ENCODE measurements at places on chromosomes 5 and 9.

DNA sequence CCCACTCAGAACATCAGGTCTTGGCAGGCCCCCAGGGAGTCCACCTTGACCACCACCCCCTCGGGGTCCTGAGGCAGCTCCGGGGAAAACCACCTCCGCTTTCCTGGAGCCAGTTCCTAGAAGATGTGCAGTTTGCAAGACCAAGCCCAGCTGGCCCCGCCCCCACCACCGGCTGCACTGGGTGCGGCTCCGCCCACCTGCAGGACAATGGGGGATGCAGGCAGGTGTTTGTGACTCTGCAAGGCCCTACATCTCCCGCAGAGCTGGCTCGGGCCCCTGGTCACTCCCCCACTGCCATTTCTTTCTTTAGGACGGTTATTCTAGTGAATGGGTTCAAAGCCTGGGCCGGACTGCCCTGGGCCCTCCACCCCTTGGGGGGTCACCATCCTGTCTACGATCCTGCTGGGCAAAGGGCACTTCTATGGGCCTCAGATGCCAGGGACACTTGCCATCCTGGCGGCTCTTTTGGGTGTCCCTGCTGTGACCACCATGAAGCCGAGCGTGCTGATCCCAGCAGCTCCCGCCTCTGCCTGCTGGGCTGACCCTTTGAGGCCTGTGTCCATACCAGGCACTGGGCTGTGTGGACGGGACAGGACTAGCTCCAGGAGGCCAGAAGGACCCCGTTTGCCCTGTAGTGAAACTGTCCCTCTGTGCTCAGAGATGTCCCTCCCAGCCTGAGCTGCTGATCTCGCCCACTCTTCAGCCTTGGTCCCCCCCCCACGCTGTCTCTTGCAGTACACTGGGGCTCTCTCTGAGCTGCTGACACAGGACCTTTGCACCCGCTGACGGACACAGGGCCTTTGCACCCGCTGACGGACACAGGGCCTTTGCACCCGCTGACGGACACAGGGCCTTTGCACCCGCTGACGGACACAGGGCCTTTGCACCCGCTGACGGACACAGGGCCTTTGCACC, 5.9 kb upstream of the NACC2 start:
- no peak for ATAC-seq

DNA sequence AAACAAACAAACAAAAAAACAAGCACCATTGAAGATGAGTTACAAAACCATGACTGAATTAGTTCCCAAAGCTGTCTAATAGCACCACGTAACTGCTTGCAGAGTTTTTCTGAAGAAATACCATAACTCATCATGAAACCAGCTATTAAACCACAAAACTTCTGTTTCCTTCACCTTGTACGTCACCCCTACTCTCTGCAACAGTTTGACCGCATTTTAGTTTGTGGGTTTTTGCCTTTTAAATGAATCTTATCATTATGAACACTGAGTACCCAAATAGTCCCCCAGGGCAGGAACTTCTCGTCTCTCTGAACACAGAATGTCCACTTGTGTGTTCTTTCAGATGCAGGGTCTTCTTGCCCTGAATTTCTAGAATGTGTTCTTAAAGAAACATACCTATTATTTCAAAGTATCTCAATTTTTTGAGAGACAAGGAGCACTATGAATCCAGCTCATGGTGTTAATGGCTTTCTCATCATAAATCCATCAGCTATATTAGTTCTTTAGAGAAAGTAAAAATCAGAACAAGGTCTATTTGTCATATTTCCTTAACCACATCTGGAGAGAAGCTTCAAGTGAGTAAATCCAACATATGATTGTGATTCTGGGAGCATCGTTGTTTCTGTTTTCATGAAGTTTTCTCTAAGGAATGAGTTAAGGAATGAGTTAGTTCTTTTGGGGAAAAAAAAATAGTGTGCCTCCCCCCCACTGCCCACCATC, 210.6 kb downstream of the AUH start:
- ATAC-seq: no peak

- ATAC-seq: no peak
Observed at GRCh38 chr5:91885291-91886265, 502.5 kb upstream of the ARRDC3 start.

GRCh38 chr5:120258123-120258522, 206.0 kb upstream of the PRR16 start:
- peak; percentile 37 for ATAC-seq

DNA sequence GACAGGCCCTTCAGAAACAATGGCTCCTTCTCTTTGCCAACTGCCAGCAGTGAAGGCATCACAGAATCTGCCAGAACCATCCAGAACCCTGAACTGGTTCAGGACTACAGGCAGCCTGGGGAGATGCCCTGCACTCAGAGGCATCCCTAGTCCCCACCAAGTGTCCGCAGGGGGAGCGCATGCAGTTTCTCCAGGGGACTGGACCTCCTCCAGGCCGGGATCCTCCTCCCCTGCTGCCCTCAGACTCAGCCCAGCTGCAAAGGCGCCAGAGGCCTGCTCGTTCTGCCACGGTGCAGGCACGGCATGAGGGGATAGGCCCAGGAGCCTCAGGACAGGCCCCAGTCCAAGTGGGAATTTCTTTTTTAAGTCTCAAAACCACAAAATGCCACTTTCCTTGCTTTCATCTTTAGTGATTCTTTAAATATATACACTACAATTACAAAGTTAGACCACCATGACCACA, 72.0 kb downstream of the SEMA4D start:
- ATAC-seq: no peak

- no peak for ATAC-seq
Observed at GRCh38 chr9:114364134-114365041, 23.4 kb downstream of the AKNA start.

DNA sequence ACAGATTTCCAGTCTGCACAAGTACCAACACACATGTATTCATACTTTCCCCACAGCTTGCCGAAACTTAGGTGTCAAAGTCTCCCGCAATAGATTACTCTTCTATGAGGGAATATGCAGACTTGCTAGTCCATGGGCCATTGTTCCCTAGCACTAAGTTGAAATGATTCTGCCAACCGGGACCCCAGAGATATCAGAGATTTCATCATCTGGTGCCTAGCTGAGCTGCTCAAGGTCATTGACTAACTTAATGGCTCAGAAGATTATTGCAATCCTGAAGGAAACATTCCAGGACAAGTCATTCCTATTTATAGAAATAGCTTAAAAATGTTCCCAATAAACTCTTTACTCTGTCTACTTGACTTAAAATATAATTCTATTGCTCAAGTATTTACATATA, 202.6 kb downstream of the PIK3R1 start:
- ATAC-seq: no peak

DNA sequence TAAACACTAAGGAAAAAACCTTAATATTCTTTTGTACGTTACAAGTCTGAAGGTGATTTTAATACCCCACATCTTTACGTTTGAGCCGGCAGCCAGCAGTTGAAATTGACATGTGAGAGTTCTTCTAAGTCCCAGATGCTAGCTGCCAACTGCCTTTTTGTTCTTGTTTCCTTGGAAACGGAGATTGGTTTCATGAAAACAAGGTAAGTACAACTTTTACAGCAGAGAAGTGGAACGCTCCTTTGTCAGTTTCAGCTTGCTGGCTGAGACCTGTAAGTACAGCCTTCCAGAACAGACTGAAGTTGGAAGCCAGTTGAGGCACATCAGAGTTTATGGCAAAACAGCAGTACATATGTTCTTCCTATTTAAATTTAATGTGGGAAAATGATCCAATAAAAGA, 1018.4 kb upstream of the ARRDC3 start:
- peak; percentile 54 for ATAC-seq

DNA sequence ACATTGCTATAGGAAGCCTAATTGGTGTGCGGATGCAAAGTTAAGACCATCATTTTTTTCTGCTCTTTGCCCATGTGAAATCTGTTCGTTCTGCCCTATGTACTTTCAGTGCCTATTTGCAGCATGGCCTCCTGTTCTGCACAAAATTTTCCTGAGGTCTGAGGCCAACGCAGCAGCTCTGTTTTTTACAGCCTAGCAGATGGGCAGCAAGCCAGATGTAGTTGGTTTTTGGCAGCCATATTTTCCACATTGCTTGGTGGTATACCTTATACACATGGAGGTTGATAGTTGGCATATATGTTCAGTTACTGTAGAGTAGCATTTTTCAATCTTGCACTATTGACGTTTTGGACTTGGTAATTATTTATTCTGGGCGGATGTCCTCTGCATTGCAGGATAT, 133.5 kb upstream of the MRPS30 start:
- ATAC-seq: no peak

- ATAC-seq: peak; percentile 41
Observed at GRCh38 chr5:67942421-67942820, 273.1 kb upstream of the PIK3R1 start.

- ATAC-seq: peak; percentile 70
Observed at GRCh38 chr9:108386859-108387384, 468.9 kb downstream of the ACTL7B start.

DNA sequence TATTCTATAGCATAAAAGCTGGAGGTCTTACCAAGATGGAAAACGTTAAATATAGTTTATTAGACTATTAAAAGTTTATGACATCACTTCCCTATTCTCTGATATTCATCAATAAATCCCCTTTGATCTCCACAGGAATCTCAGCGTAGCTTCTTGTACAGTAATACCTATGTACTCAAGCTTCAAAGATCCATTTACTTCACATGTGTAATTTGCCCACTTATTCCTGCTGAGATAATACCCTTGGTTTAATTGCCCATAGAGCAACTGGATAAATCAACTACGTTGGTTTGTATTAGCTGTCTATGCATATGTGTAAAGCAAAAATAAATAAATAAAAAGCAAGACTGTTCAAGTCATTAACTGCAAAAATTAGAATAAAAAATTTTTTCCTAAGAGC, 219.7 kb downstream of the EFNA5 start:
- ATAC-seq: no peak

- peak; percentile 14 for ATAC-seq
Observed at GRCh38 chr5:52725065-52725746, 62.5 kb upstream of the ITGA1 start.

DNA sequence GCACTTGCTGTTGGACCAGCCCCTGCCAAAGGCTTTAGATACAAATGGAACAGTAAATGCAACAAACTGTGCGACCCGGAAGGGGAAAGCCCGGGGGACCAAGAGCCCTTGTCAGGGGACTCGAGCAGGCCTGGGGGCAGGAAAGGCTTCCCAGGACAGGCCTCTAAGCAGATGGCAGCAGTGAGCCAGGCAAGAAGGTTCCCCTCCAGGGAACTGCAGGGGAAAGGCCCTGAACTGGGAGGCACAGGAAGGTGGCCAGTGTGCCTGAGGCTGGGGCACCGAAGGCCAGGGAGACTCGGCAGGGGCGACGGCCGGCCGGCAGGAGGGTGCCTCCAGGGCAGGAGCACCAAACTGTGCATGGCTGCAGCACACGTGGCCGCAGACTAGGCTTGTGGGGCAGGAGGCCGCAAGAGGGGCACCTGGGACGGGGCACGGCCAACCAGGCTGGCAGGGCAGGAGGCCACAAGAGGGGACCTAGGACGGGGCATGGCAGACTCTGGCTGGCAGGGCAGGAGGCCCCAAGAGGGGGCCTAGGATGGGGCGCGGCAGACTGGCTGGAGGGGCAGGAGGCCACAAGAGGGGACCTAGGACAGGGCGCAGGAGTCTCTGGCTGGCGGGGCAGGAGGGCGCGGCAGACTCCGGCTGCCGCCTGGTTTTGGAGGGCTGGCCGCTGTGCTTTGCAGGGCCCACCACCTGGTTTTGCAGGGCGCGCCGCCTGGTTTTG, 10.0 kb downstream of the VAV2 start:
- no peak for ATAC-seq

- no peak for ATAC-seq
Observed at GRCh38 chr9:137721899-137722298, 103.1 kb downstream of the EHMT1 start.

- no peak for ATAC-seq
Observed at GRCh38 chr5:180338001-180338707, 15.0 kb downstream of the GFPT2 start.

- ATAC-seq: peak; percentile 45
Observed at GRCh38 chr5:61617039-61617438, 285.0 kb downstream of the ZSWIM6 start.

DNA sequence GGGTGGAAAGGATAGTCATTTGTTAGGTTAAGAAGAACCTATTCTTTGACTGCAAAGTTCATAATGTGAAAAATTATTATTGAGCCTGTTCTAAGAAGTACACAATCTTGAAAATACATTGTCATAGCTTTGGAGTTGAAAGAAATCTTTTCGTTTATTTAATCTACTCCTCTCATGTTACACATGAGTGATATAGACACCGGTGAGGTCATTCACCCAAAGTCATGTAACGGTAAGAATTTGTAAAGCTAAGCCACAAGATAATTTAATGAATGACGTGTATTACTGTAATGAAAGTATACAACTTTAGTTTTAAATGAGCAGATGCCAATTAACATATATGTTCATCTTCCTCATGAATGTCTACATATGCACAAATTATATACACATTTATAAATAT, 284.1 kb upstream of the PDE4D start:
- ATAC-seq: peak; percentile 88

DNA sequence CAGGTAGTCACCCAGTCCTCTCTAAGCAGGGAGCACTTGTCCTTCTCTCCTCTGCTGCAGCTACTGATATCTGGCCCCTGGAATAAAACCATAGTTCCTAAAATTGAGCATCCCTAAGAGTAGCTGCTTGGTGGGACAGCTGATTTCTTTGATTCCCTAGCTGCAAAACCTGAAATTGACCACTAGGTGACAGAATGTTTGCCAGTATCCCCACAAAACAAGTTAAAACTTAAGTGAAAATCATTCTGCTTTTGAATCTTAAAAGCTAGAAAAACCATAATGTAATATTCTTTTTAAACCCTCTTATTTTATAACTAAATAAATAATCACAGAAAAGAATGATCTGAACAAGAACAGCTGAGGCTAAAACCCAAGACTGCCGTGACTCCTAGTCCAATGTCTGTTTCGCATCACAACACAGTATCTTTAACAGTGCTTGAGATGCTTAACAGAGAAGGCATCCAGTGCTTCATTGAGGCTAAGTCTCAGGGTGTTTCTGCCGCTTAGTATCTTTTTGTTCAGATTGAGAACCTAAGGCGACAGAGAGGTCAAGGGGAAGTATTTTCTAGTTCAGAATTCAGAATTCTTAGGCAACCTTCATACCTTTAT, 24.4 kb upstream of the TAL2 start:
- peak; percentile 40 for ATAC-seq

DNA sequence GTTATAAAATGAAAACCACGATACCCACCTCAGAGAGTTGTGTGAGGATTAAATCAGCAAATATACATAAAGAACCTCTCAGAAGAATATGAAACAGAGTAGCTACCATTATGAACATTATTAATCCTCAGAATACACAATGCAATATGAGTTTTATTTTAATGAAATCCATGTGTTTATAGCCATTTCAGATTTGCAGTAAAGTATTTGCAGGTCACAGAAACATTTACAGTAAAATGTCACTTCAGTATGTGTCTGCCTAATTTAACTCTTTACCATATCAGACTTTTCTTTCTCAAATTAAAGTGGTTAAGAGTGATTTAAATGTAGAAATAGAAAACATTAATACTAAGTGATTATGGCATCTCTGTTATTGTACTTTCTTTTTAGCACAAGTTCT, 365.2 kb upstream of the MPDZ start:
- ATAC-seq: peak; percentile 54

GRCh38 chr9:120579139-120580050, 572 bp downstream of the CDK5RAP2 start:
- ATAC-seq: peak; percentile 24

Data from SK-N-SH treated with all-trans-retinoic acid at 6 μM for 48 hours (cell line).